ENCODE measurements at places on chromosomes 11 and 22.
A peak's percentile ranks its signal among the peaks of the same experiment; 100 is the strongest.

DNA sequence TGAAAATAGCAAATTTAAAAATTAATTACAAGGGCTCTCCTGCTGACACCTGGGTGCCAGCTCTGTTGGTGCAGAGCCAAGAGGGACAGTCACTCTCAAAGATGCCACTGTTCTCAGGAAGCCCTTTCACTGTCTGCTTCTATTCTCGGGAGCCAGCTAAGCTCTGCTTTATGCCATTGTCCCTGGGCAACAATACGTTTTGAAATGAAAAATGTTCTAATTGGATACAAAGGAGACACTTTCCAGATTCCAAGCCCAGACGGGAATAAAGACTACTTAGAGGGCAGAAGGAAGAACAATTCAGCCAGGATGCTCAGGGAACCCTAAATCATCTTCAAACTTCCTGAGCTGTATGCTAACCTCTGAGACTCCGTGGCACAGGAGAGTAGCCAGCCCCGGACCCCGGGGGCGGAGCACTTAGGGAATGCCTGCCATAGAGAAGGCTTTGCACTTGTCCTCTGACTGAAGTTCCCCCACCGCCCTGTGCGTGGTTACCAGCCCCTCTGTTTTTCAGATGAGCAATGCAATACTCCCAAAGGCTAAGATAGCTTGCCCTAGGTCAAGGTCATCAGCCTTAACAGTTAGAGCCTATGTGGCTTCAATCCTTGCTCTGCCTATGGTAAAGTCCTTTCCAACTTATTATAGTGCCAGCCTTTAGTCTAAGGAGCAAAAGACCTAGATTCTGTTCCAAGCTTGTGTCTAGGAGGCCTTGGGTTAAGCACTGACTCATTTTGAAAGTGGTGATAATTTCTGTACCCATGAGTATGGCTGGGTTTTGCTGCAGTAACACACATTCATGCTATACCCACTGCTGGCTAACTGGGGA, 150.9 kb downstream of the CACNA1I start:
- H3K4me3 ChIP-seq: no peak overlapping the region
- H3K27me3 ChIP-seq: peaks cover 2% of the 10 kb centered on the region
- no peaks in the 10 kb centered on the region for H3K36me3 ChIP-seq
- DNase-seq: no peak
- H3K27ac ChIP-seq: no peak overlapping the region

GRCh38 chr22:17418890-17419324, 49.6 kb downstream of the CECR2 start:
- no peaks in the 10 kb centered on the region for H3K36me3 ChIP-seq
- H3K27ac ChIP-seq: no peak overlapping the region
- H3K4me1 ChIP-seq: no peaks in the 10 kb centered on the region
- H3K4me3 ChIP-seq: no peak overlapping the region
- H3K27me3 ChIP-seq: no peaks in the 10 kb centered on the region
- no peak for DNase-seq

DNA sequence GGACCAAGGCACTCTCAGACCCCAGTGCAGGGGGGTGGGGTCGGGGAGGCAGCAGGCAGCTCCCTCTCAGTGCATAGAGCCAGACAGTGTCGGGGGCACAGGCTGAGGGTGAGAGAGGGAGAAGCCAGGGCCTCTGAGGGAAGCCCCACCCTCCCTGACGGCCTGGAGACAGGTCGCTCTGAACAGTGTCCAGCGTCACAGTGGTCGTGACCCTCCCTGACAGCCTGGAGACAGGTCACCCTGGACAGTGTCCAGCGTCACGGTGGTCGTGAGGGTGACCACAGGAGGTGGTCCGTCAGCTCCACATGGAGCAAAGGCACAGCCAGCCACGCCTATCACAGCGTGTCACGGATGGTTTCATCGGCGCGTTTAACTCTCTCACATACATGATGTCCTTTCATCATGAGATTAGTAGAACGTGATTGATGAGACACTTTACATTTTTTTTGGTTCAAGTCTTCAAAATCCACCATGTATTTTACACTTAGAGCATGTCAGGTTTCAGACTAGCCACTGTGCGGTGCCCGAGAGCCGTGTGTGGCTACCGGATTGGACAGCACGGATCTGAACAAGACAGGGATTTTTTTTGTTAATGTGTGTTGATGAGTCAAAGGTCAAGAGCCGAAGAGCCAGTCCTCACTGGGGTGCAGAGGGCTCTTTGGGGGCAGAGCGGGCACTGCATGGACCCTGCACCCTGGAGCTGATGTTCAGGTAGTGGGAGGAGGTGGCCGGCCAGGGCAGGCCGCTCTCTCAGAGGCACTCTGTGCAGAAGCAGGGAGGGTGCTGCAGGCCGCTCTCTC, 23.9 kb upstream of the PANX2 start:
- peaks cover 12% of the 10 kb centered on the region for H3K27me3 ChIP-seq
- no peaks in the 10 kb centered on the region for H3K36me3 ChIP-seq
- no peak for DNase-seq
- no peak overlapping the region for H3K27ac ChIP-seq
- no peak overlapping the region for H3K4me3 ChIP-seq

DNA sequence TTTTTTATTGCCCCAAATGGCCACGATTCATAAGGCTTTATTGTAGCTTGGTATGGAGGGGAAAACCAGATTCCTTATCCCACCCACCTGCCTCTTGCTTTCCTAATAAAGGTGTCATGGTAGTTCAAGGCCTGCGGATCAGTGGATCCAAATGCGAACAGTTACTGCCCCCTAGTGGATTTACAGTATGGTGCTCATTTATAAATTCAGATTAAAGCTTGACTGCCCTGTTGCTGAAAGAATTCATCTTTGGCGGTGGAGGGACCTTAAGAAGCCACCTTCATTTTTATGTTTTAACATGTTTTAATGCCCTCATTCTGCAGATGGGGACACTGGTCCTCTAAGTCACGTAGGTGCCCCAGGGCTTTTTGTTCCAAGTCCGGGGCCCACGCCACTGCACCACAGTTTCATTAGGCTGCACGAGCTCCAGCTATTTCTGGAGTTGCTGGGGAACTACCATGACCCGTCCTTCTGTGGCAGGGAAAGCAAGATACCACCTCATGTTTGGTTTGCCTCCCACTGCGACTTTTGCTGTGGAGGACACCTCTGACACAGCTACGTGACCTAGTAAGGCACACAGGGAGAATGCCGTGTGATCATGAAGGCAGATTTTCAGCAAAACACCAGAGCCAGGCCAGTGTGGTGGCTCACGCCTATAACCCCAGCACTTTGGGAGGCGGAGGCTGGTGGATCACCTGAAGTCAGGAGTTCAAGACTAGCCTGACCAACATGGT, 15.6 kb upstream of the INCENP start:
- H3K4me1 ChIP-seq: peaks cover 12% of the 10 kb centered on the region
- DNase-seq: no peak
- no peak overlapping the region for H3K4me3 ChIP-seq
- no peak overlapping the region for H3K27ac ChIP-seq
- H3K27me3 ChIP-seq: no peaks in the 10 kb centered on the region

DNA sequence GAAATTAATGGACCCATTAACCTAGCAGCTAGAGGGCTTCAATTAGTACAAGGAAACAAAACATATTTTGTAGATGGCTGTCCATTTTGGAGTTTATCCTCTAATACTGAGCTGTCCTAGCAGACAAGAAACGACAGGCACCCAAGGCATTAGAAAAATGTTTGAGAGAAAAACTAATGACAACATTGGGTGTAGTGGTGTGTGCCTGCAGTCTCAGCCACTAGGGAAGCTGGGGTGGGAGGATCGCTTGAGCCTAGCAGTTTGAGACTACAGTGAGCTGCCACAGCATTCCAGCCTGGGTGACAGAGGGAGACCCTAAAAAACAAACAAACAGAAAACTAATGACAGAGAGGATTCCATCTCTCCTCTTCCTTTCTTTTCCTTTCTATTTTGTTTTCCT, 1.5 kb downstream of the A4GALT start:
- H3K4me3 ChIP-seq: peak overlapping the region; percentile 38
- no peak for DNase-seq
- H3K27ac ChIP-seq: no peak overlapping the region
- H3K27me3 ChIP-seq: peaks cover 61% of the 10 kb centered on the region

GRCh38 chr22:44709881-44710392, 7.9 kb downstream of the PRR5 start:
- H3K27me3 ChIP-seq: no peaks in the 10 kb centered on the region
- peaks cover 4% of the 10 kb centered on the region for H3K4me1 ChIP-seq
- no peak for DNase-seq
- no peak overlapping the region for H3K4me3 ChIP-seq

DNA sequence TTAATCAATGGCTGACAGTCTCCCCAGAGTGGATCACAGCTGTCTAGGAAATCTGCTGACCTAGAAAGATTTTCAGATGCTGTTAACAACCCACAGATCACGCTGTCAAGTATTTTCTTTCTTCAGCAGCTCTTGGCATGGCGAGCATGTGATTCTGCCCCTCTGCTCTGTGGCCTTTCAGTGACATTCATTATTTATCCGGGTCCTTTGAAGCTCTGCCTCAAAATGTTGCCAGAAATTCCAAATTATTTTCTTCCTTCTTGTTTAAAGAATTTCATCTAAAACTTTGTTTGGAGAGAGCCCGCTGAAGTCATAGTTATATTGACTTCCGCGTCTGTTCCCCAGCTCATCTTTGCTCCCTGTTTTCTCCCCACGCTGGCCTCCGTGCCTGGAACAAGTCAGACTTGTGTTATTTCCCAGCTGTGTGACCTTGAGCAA, 134.1 kb downstream of the COMMD9 start:
- no peaks in the 10 kb centered on the region for H3K4me1 ChIP-seq
- peaks cover 10% of the 10 kb centered on the region for H3K27me3 ChIP-seq
- H3K36me3 ChIP-seq: no peaks in the 10 kb centered on the region
- H3K27ac ChIP-seq: no peak overlapping the region
- DNase-seq: no peak

DNA sequence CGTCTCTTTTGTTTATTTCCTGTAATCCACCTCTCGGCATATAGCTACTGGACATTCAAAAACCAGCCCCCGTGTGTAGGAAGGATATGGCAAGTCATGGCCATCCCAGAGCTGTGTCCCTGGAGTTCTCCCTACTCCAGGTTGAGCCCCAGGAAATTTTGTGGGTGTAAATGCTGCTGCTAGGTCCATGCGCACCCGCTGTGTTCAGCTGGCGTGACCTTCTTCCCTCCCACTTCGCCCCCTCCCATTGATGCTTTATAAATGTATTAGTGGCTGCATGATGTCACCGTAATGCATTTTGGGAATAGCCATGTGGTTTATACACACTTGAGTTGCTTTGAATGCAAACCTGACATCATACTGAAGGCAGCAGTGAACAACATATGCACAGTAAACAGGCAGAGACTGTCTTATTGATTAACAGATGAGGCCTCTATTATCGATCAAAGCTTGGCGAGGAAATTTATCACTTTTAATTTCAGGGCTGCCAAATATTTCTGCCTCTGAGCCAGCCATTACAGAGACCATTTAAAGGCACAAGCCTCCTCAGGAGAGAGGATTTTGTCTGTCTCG, 113.6 kb upstream of the NNMT start:
- H3K4me3 ChIP-seq: no peak overlapping the region
- H3K27ac ChIP-seq: peak overlapping the region; percentile 83
- no peaks in the 10 kb centered on the region for H3K27me3 ChIP-seq
- H3K4me1 ChIP-seq: peaks cover 83% of the 10 kb centered on the region

DNA sequence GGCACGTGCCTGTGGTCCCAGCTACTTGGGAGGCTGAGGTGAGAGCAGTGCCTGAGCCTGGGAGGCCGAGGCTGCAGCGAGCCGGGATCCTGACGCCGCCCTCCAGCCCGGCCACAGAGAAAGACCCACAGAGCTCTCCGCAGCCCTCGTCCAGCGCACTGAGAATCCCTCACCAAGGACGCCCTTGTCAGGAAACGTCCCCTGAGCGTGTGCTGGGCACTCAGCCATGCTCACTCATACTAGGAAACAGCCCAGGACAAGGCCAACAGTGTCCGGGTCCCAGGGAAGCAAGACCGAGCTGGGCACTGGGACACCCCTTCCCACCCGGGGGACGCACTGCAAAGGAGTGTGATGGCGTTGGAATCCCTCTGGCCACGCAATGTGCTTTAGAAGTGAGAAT, 14.5 kb downstream of the DEAF1 start:
- H3K27me3 ChIP-seq: no peaks in the 10 kb centered on the region
- no peak overlapping the region for H3K4me3 ChIP-seq
- H3K27ac ChIP-seq: no peak overlapping the region
- H3K36me3 ChIP-seq: peaks cover 62% of the 10 kb centered on the region

GRCh38 chr22:41563051-41563711, 2.4 kb downstream of the CSDC2 start:
- H3K4me3 ChIP-seq: no peak overlapping the region
- no peak for DNase-seq
- peaks cover 22% of the 10 kb centered on the region for H3K27me3 ChIP-seq
- no peak overlapping the region for H3K27ac ChIP-seq

GRCh38 chr11:11381471-11382105, 28.5 kb upstream of the CSNK2A3 start:
- no peaks in the 10 kb centered on the region for H3K27me3 ChIP-seq
- H3K4me3 ChIP-seq: no peak overlapping the region
- no peaks in the 10 kb centered on the region for H3K4me1 ChIP-seq
- H3K27ac ChIP-seq: no peak overlapping the region
- DNase-seq: no peak

GRCh38 chr22:23306438-23306921, 126.2 kb downstream of the BCR start:
- H3K27me3 ChIP-seq: no peaks in the 10 kb centered on the region
- H3K4me3 ChIP-seq: no peak overlapping the region
- no peaks in the 10 kb centered on the region for H3K4me1 ChIP-seq
- peaks cover 5% of the 10 kb centered on the region for H3K36me3 ChIP-seq
- DNase-seq: no peak
- no peak overlapping the region for H3K27ac ChIP-seq

- DNase-seq: no peak
- no peak overlapping the region for H3K27ac ChIP-seq
- H3K4me1 ChIP-seq: no peaks in the 10 kb centered on the region
- H3K36me3 ChIP-seq: no peaks in the 10 kb centered on the region
- no peaks in the 10 kb centered on the region for H3K27me3 ChIP-seq
Measured at GRCh38 chr11:132028380-132029240, 658.2 kb downstream of the NTM start.

- no peak for DNase-seq
- no peak overlapping the region for H3K27ac ChIP-seq
Measured at GRCh38 chr11:6962141-6962540, 35.9 kb downstream of the ZNF215 start.

DNA sequence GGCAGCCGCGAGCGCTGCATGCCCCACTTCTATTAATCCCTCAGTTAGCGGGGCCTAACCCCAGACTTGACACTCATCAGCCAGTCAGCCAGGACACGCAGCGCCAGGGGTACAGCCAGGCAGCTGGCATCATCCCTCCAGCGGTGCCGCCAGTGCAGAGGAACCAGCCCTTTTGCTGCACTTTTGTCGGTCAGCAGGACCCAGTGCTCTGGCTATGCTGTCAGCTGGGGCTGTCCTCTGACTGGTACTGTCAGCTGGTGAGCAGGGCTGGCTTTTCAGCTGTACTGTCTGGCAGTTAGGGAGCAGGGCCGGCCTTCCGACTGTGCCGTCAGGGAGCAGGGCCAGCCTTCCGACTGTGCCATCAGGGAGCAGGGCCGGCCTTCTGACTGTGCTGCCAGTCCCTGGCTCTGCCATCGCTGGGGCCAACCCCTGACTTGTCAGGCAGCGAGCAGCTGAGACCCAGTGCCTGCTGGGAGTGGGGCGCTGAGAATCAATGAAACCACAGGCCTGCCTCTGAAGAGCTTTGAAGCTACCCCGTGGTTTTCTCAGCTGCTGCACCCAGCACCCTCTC, 115.4 kb downstream of the KIAA1671 start:
- H3K4me3 ChIP-seq: peak overlapping the region; percentile 84
- H3K27ac ChIP-seq: peak overlapping the region; percentile 95
- H3K27me3 ChIP-seq: no peaks in the 10 kb centered on the region
- H3K4me1 ChIP-seq: peaks cover 55% of the 10 kb centered on the region
- peak; percentile 84 for DNase-seq

All from activated T-helper 2 cell treated with anti-CD3 and anti-CD28 coated beads, Interferon-gamma antibody, Interleukin-2, Interleukin-4, amounts not matched to agents 10 μg/mL and 5 μg/mL and 100 μg/mL, durations not matched to agents 14 hours and 24 hours and 36 hours (primary cell).